ENCODE measurements at places on chromosomes 5 and 9. TPM values are rescaled to one million over a fixed set of nuclear protein-coding genes. Genes with fewer than 3 reads are reported as not detected.

- peak; percentile 94 for DNase-seq
These were observed 89.9 kb upstream of the CLINT1 start for GRCh38 chr5:157948738-157949410.

DNA sequence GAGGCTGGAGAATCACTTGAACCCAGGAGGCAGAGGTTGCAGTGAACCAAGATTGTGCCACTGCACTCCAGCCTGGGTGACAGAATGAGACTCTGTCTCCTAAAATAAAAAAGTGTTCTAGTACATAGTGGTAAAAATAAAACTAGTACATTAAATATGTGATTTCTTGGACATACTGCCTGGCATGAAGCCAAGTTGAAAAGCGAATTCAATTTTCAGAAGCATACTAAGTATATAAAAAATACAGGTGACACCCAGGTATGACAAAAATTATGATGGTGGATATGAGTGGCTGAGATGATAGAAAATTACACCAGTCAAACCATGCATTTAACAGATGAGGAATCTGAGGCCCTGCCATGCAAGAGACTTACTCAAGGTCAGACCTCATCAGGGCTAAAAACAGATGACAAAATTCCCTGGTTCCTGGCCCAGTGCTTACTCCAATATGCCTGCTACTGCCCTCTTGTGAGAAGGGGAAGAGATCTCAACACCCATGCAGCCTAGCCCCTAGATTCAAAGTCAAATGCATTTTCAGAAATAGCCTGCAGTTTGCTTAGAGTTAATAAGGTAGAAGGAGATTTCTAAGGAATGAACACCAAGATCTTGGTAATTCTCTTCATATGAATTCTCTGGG lies 46.6 kb upstream of the GNPDA1 start:
- no peak for DNase-seq

GRCh38 chr5:179123109-179123426 lies 62.9 kb downstream of the ZNF354C start:
- DNase-seq = peak; percentile 31

DNA sequence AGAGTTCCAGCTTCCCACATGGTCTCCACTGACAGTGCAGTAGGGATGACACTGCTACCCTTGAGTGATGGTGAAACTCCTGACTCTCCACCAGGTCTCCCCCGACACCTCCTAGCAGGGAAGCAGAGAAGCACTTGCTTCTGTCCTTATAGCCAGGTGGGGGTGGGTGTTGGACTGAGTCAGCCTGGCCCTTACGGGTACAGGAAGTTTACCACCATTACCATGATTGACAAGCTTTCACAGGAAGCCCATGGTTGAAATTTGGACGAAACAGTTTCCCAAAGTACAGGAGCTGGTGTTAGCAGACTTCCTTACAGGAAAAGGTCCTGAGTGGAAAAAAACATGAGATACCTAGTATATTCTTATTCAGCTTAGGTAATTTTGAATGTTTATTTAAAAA lies 3.1 kb upstream of the FBXL7 start:
- DNase-seq = no peak

DNA sequence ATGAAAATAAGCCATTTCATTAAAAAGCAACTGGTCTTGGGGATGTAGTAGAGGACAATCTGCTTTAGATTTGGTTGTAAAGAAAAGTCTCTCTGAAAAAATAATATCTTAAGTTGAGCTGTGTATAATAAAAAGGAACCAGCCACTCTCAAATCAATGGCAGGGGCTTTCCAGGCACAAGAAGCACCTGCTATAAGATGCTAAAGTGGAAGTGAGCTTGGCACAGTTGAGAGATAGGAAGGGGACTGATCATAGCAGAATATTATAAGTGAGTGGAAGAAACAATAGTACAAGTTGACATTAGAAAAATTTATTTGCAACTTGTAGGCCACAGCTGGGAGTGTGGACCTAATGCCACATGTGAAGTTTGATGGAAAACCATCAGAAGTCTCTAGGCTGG lies 28.1 kb upstream of the SPINK5 start:
- DNase-seq = no peak

- DNase-seq = no peak
These were observed at the start of gene RNF183 for GRCh38 chr9:113302792-113303418. TSS of gene RNF183 (minus strand) at chr9:113303376. CDS start at chr9:113298184, 5,192 bp downstream.

DNA sequence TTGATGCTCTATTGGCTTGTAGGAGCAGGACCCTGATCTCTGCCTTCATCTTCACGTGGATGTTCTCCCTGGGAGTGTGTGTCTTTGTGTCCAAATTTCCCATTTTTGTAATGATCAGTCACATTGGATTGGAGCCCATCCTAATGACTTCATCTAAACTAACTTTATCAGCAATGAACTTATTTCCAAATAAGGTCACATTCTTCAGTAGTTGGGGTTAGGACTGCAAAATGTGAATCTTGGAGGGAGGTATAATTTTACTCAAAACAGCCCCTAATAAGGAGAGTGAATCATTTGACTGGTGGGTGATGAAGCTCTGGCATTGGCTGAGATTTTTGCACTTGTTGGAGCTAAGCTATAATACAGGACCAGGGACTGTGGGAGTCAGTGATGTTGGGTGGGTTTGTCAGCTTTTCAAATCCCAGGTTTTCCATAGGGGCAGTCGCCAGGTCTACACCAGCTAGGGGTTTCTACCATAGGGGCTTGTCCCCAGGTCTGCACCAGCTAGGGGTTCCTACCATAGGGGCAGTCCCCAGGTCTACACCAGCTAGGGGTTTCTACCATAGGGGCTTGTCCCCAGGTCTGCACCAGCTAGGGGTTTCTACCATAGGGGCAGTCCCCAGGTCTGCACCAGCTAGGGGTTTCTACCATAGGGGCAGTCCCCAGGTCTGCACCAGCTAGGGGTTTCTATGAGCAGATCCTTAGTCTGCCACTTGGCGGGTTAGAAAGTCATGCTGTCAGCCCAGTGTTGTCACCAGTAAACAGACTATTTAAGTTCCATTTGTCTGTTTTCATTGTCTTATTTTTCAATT lies 382.6 kb upstream of the DAP start:
- no peak for DNase-seq

DNA sequence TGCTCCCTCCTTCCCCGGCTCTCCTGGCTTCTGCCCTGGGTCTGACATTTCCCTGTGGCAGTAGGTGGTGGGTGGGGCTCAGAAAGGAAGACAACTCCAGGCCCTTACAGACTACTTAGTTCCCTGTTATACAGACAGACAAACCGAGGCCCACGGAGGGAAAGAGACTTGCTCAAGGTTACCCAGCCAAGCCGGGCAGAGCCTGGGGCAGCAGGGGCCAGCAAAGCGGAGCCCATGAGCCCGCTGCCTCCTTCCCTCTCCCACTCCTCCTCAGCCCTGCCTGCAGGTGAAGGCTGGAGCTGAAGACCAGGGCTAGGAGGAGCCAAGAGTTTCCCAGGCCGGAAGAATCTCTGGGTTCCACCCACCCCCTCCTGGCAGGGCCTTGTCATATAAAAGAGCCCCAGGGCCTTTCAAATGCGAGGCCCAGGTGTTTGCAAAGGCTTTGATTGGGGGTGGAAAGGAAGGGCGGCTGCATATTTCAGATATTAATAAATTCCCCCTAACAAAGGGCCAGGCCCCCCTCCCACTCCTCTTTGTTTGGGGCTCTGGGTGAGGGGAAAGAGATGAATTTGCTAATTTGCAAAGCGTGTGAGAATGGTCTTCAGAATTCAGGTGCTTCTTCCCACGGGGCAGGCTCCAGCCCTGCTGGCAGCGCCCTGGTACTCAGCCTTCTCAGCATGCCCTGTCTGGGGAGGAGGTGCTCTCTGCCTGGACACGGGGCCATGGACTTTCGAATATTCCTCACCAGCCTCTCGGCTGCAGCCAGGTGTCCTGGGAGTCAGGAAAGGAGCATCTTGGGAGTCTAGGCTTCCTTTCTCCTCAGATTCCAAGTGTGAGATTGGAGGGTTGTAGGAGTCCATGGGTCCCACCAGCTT lies 21.5 kb downstream of the SLC6A7 start:
- no peak for DNase-seq

HTR1A gene
- total RNA-seq = 1.8 TPM

FOXD4 gene
- total RNA-seq = not detected

IFNA16 gene
- not detected for total RNA-seq

SNX30 gene
- 13.1 TPM for total RNA-seq

PCSK1 gene
- 0.34 TPM for total RNA-seq
